ENCODE measurements at places on chromosomes 7 and 10.
A peak's percentile ranks its signal among the peaks of the same experiment; 100 is the strongest.

DNA sequence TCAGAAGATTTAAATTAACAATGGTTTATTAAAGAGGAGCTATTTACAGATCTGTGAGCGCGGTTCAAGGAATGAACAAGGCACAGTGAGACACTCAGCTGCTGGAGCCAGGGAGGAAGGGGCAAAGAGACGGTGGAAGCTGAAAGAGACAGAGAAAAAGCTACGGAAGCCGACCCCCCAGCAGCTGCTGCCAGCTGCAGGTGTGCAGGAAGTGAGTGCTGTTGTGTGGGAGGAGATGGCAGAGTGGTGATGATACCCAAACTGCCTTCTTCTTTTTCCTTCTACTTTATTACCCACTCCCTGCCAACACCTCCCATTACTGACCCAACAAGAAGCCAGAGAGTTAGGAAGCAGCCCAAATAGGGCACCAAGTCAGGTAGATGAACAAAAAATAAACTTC is 41.9 kb upstream of the MBL2 start:
- DNase-seq = no peak

DNA sequence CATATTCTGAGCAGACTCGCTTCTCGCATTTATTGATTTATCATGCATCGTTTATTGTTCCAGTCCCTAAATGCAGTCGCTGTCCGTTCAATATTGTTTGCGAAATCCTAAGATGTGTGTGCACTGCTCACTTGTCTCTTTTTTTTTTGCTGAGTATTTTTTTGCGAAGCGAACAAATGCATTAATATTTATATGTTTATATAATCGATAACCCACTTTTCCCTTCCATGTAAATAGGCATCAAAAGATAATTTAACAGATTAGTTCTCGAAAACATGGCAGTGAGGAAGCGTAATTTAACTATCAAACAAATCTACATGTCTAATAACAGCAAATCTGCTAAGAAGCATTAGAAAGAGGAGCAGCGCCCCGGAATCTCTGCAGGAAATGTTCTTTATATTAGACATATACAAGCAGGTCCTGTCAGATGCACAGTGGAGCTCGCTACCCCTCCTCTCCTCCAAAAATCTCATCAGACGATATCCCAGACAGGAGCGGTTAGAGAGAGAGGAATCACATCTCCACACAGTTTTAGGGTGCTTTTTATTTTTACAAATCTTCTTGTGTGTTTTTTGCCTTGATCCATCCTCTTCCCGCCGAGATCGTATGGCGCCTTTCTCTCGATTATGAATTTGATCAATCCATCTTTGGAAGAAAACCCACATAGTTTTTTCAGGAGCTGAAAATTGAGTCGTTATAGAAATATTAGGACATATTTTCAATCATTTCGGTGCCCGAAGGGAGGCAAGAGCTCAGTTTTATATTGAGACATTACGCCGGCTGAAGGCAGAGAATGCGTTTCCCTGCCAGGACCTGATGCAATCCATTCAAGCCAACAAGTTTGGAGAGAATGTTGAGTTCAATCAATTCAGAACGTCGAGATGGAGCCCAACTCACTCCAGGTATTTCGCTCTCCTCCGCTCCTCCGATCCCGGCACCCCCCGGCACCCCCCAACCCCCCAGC is at the start of gene ARID5B:
Gene ARID5B (plus strand): TSS at position 871 of the 964 bp plus-strand sequence. CDS start 11 bp downstream, at position 882.
- DNase-seq = peak; percentile 74

DNA sequence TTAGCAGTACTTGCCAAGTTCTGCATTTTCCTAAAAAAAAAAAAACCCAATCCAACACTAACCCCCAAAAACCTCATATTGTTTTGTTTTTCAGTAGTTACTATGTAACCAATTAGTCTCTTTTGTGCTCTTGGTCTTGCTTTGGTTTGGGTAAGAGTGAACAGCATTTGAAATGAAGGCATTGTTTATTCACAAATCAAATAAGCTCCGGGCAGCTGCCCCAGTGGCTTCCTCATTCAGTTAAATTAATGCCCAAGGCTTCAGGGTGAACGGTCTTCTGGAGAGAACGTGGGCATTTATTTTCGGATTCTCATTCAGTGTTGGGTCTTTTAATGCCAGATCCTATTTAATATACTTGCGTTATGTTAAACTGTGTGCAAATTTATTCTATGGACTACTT is 108.7 kb downstream of the GFRA1 start:
- DNase-seq = no peak

GRCh38 chr10:23343591-23344240 is 881 bp downstream of the C10orf67 start:
- DNase-seq = no peak

DNA sequence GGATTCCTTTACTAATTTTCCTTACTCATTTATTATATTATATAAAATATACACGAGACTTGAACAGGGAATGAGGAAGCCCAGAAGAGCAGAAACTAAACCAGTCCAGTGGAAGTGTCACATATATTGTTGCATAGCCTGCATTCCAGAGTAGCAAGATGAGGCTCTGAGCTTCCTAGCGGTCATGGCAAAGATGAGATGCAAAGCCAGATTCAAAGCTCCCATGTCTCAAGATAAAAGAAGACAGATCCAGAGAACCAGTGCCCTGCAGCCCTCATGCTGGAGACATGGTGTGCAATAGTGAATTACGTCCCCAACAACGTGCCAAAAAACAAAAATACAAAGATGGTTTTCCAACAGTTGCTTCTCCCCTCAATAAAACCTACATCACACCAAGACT is 59.7 kb downstream of the COBL start:
- no peak for DNase-seq

DNA sequence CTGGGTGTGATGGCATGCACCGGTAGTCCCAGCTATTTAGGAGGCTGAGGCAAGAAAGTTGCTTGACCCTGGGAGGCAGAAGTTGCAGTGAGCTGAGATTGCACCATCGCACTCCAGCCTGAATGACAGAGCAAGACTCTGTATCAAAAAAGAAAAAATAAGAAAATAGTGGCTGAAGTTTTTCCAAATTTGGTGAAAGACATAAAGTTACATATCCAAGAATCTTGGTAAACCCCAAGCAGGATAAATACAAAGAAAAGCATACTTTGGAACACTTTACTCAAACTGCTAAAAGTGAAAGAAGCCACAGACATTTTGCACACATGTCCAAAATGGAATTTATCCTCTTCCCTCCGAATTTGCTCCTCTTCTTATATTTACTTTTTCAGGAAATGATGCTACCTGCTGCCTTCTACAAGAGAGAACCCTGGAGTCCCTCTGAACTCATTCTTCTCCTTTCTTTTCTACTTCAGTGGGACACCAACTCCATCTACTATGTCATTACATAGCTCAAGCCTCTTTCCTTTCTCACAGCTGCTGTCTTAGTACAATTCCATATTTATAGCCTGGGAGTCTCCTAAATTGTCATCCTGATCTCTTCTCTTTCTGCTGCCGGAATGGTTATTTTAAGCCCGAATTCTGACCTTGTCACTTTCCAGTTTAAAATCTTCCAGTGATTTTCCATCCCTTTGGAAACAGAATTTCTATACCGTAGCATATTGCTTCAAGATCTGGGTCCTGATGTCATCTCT is 17.3 kb upstream of the SMNDC1 start:
- DNase-seq = no peak

- DNase-seq = no peak
Observed at GRCh38 chr10:15710455-15710854, 9.3 kb downstream of the ITGA8 start.

- DNase-seq = no peak
Observed at GRCh38 chr7:155917836-155918430, 105.7 kb upstream of the SHH start.

DNA sequence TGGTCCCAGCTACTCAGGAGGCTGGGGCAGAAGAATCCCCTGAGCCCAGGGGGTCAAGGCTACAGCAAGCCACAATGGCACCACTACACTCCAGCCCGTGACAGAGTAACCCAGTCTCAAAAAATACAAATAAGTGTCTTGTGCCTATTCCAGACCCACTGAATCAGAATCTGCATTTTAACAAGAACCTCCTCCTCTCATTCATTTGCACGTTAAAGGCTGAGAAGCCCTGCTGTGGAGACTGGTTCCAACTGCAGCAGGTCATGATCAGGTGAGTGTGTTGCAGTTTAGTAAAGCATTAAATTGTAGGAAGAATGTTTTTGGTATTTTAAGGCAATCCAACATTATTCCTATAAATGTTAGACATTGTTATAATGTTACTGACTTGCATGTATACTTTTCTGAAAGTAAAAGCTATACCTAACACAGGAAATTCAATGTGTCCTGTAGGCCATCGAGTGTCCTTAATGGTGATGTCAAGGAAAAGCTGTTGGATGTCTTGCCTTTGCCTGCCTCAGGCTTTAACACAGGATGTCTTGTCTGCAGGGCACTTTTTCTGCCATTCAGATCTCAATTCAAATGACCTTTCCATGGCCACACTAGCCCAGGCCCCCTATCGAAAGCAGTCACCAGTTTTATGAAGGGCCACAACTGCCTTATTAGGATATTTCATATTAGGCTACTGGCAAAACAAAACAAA is 30.4 kb downstream of the MKRN1 start:
- no peak for DNase-seq

DNA sequence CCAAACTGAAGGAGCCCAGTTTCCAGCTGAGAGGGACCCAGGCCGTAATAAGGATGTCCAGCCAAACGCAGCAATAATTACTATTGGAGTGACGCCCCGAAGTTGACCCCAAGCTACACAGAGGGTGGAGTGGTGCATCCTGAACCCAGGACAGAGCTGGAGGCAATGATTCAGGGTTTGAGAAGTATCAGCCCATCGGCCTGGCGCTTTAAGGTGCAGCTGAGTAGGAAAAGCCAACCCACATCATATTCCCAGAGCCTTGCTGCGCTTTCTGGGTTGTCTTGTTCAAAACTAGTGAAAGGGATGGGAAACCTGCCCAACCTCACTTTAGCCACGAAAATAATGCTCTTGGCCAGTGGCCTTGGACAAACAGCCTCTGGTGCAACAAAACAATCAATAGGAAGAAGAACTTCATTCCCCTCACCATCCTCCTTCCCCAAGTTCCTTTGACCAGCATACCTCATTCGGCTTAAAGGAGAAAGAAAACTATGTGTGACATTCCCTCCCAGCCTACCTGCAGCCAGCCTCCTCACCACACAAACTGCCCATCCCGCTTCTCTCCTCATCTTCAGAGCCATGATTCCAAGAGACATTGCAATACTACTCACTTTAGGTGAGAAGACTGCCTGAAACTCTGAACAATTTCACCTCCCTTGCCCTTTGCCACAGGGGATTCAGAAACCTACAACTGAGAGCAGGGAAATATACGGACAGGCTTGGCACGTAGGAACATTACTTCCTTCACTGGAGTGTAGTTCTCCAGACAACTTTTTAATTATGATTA is 217.2 kb upstream of the MKLN1 start:
- peak; percentile 22 for DNase-seq

DNA sequence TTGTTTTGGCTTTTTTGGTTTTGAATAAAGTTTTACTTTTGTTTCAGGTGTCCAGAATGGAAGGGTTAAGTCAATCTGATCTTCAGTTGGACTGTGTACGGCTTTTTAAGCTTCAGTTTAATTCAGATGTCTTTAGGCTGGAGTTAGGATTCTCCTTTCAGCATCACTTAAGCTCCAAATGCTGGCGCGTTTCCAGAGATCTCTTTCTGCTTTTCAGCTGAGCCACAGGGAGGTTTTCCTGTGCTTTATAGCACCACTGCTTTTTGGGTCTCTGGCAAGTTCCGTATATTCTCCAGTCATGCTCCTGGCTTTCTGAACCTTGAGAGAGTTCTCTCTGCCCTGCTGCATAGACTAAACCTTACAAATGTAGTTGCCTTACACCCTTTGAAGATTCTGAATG is 60.0 kb downstream of the VTI1A start:
- peak; percentile 27 for DNase-seq

GRCh38 chr10:123357421-123357930 is 203.3 kb downstream of the BUB3 start:
- DNase-seq = no peak

DNA sequence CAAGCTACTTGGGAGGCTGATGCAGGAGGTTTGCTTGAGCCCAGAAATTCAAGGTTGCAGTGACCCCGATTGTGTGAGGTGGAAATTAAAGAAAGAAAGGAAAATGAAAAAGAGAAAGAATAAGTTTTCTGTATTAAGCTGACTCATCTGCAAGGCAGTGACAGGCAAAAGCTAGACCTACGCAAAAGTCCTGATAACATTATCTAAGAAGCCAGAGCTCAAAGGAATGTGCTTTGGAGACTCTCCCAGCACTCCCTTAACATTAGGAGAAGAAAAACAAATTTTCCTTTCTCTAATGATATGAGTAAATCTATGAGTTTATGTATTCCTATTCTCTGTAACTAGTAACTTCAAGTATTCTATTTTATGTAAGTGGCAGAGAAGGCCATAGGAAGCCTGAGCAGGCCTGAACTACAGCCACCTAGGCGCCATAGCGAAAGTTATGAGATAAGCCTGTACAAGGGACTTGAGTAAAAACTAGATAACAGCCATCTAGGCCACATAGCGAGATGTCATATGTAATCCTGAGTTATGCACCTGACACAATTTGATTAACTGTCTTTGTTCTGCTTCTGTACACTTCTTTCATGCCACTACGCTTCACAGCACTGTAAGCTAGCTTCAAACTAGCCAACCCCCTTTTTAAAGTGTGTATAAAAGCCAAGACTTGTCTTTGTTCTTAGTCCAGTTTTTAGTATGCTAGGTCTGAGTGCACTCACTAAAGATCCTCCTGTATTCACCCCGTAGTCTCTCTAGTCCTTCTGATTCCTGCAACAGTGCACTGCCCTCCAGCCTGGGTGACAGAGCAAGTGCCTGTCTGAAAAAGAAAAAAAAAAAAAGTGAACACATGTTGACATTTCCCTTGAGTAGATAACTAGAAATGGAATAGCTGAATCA is 9.4 kb upstream of the ZWINT start:
- DNase-seq = no peak

GRCh38 chr7:70334871-70335270 is 736.6 kb downstream of the AUTS2 start:
- no peak for DNase-seq

GRCh38 chr7:80184693-80185092 is 50.1 kb downstream of the GNAI1 start:
- no peak for DNase-seq

DNA sequence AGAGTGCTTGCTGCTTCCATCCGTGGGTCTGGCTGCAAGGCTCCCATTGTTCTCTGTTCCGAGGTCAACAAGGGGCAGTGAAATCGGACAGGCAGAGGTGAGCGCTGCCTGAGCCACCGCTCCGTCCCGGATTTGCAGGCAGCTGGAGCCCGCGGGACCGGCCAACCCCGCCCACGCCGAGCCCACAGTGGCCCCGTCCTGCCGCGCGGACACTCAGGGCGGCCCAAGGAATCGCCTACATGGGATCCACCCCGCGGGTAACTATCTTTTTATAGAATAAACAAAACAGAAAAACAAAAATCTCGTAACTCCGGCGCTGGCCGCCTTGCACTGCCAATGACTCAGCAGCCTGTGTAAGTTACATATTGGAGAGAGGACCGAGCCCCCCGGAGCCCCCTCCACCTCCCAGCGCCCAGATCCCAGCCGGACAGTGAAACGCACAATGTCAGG is 1.9 kb downstream of the BNIP3 start:
- no peak for DNase-seq

- no peak for DNase-seq
Observed at GRCh38 chr7:83394776-83395175, 232.1 kb upstream of the PCLO start.

- DNase-seq = no peak
Observed at GRCh38 chr10:110915035-110915434, 3.9 kb downstream of the BBIP1 start.

Data from NCI-H345 (cell line).